ENCODE measurements at places on chromosomes 7 and 10.

- no peak for DNase-seq
Measured at GRCh38 chr10:83862723-83863122, 276.6 kb upstream of the GHITM start.

DNA sequence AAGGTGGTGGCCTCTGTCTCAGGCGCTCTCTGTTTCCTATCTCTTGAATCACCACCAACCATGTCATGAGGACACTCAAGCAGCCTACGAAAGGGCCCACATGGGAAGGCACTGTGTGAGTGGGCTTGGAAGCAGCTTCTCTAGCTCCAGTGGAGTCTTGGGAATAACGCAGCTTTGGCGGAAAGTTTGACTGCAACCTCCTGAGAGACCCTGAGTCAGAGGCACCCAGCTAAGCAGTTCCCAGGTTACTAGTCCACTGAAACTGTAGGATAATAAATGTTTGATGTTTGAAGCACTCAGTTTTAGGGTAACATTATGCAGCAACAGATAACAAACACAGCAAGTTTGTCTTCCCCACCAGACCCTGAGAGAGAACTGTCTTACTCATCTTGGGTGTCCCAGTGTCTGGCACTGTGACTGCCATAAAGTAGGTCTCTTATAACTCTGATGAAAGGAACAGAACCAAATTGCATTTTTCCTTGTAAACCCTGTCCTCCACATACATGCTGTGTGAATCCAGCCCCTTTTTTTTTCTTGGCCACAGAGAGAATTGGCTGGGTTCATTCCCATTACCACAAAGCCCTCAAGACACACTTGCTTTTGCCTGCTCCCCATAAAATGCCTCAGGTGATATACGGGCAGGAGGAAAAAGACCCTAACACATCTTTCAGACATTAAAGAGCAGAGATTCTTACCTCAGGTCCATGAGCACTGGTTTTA is 185.5 kb downstream of the ZNF365 start:
- DNase-seq = no peak

DNA sequence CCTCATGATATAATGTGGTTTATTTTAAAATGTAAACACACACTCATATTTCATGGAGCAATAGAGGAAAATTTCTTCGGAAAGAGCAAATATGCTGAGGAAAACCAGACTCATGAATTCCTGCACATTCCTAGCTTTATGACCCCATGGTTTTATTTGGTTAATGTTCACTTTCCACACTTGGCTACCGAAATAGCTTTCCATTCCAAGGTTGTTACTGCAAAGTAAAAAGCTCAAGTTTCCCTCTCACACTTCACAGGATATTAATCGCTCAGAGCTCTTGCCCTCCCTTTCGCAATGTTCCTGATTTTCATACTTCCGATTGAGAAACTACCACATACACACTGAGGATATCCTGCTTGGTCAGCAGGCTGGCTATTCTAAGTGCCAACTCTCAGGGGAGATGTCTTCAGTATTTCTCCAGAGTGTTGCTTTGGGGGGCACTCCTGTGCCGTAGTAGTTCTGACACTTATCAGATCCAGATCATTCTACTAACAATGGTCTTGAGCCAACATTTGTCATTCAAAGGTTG is 77.5 kb upstream of the STEAP1B start:
- no peak for DNase-seq

GRCh38 chr7:158534598-158534997 is 53.0 kb downstream of the PTPRN2 start:
- no peak for DNase-seq

DNA sequence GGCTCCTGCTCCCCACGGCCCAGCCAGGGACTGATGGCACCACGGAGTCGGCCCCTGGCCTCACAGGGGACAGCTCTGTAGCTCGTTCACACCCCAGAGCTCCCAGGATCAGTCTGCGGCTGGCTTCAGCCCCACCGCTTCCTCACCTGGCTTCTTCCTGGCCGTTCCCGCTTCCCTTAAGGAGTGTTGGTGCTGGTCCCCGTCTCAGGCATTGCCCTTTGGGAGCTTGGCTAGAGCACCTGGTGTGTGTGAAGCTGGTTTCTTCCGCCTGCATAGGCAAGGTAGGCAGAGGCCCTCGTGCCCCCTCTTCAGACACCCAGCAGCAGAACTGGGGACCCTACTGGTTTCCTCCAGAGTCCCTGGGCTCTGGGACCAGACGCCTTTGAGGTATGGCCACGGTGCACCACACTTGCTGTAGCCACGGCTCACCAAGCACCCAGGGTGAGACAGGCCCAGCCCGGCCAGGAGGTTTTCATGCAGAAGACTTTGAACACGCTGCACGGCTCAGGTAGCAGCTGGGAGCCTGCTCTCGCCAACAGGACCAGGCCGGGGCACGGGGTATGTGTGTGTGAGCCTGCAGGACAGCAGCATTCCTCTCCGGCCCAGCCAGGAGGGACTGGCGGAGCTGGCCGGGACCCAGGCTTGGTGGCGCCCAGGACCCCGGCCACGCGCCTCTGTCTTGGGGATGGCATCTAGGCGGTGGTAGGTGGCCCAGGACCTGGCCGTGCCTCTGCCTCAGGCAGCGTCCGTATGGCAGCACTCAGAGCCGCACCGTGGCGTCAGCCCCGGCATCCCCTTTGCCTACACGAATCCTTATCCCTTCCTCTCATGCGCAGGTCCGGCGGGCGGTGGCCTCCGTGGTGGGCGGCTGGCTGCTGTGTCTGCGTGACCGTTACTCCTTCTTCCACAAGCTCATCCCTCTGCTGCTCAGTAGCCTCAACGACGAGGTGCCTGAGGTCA is 13.2 kb upstream of the PRKAR1B start:
- no peak for DNase-seq

DNA sequence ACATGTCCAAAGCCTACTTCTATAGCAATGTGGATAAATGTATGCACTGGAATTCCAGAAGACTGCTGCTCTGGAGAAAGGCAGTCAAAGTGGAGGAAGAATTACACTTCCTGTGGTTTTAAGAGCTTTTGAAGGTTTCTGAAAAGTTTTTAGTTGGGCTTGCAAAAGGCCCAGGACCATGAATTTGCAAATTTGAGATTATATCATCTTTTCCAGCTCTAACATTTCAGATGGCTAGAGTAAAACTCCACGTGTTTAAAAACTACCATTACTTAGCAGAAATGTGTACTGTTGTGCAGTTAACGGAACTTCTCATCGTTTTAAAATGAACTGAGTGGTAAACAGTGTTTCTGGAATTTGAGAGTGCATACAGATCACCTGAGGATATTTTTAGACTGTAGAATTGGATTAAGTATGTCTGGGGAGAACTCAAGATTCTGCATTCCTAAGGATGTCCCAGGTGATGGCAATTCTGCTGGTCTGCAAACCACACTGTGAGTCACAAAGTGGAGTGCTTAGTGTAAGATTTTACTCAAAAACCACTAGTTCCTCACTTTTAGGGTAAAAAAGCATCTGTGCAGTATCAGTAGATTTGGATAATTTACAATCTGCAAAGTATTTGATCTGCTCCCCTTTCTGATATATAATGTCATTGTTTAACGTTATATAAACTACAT is 32.9 kb upstream of the CCDC71L start:
- DNase-seq = no peak

GRCh38 chr10:115903845-115904244 is 369.2 kb downstream of the GFRA1 start:
- DNase-seq = no peak

- no peak for DNase-seq
Measured at GRCh38 chr10:22110761-22111160, 107.1 kb downstream of the EBLN1 start.

GRCh38 chr10:130218936-130219335 is 82.7 kb downstream of the GLRX3 start:
- DNase-seq = no peak

GRCh38 chr10:57786850-57787750 is 480.6 kb downstream of the IPMK start:
- DNase-seq = no peak

- no peak for DNase-seq
Measured at GRCh38 chr10:4217653-4218052, 432.6 kb upstream of the KLF6 start.

GRCh38 chr10:20289070-20289828 is 473.0 kb downstream of the PLXDC2 start:
- no peak for DNase-seq
